ENCODE measurements at places on chromosomes 12 and 14.

- no peak for DNase-seq
These were observed 28.0 kb downstream of the PTPRB start for GRCh38 chr12:70609203-70609602.

GRCh38 chr12:92900941-92901340, 28.2 kb downstream of the EEA1 start:
- DNase-seq, result no peak

GRCh38 chr14:91159182-91159581, 45.3 kb downstream of the DGLUCY start:
- DNase-seq, result no peak

DNA sequence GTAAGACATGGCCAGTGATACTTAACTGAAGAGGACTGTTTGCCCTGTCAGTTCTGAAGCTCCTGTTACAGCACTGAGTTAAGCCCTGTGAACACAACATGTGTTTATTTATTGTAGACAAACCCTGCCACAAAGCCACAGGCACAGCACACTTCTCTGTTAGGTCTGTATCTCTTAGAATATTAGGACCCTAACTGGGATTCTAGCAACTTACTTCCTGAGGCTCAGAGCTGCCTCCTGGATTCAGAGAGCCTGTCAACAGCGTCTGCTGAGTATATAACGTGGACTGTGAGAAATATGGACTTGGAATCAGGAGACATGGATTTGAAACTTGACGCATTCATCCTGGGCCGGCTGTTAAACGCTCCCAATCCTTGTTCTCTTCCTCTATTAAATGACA, 135.0 kb upstream of the HIF1A start:
- DNase-seq, result no peak

GRCh38 chr12:64625243-64626077, 15.2 kb downstream of the RASSF3 start:
- DNase-seq, result peak; percentile 21

- no peak for DNase-seq
These were observed 9.8 kb upstream of the SPX start for GRCh38 chr12:21516281-21516680.

DNA sequence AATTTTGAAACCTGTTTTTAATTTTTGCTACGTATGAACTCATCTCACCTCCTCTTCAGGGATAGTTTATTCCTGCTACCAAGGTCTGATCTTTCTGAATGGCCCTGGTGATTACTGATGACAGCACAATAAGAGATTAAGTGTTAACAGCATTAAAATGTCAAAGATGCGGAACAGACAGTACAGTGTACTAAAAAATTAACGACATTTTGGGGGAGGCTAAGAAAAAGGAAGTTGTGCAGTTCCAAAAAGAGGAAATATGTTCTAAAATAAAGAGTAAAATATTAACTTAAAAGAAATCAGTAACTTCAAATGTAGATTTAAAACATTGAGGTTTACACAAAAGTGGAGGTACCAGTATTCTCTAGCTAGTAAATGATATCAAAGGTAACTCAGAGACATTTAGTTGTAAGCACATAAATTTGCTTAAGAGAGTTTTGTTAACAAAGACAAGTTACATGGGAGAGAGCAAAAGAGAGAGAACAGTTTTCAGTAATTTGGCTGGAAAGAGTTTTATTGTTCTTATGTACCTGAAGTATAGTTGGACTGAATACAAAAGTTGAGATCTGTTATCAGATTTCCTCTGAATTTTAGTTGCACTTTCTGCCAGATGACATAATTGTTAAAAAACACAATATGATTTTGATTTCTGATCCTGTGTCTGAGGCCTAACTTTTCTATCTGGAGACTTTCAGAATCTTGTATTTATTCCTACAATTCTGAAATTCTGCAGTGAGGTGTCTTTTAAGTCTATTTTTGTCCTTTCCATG, 4.2 kb upstream of the CLECL1 start:
- DNase-seq, result no peak

DNA sequence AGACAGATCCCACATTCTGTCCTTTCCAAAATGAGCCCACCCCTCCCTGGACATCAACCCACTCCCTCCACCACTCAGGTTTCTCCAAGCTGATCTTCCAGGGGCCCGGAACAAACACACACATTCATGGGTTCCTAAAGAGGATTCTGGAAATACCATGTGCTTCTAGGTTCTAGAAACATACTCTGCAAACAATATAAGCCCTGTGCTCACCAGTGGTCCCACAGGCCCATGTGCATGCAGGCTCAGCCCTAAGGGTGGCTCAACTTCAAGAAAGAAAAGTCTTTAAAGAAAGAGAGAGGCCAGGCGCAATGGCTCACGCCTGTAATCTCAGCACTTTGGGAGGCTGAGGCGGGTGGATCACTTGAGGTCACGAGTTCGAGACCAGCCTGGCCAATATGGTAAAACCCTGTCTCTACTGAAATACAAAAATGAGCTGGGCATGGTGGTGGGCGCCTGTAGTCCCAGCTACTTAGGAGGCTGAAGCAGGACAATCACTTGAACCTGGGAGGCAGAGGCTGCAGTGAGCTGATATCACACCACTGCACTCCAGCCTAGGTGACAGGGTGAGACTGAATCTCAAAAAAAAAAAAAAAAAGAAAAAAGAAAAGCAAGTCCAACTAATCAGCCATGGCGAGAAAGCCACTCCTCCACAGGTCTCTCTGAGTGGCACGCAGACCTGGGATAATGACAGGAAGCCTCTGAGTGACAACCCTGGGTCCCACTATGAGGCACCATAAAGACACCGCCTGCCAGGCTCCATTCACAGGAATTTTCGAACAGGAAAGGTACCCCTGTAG, 59.5 kb upstream of the PNMA1 start:
- no peak for DNase-seq

- DNase-seq, result no peak
These were observed 815 bp downstream of the DEGS2 start for GRCh38 chr14:100158566-100159093.

DNA sequence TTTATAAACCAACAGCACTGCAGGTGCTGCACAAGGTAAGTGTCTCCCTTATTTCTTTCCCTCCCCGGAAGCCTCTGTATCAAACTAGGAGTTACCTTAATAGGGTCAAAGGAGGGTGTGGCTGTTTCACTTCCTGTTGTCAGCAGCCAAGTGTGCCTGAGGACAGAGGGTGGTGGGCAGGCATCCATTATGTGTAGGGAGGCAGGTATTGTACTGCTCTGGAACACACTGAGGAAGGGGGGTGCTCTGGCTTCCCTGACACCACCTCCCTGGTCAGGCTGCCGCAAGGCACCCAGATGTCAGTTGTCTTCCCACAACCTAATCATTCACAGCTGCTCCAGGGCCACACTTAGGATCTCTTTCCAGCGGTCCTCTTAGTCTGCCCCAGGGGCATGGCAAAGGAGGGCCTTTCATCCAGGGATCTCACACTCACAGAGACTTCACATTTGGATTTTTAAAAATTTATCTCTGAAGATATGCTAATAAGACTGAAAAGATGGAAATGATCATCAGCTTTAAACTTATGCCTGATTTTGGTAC, 132.0 kb upstream of the ARHGAP5 start:
- DNase-seq, result no peak

GRCh38 chr12:108394196-108394595, 55.1 kb upstream of the CMKLR1 start:
- DNase-seq, result no peak

- no peak for DNase-seq
These were observed 326.5 kb downstream of the MED13L start for GRCh38 chr12:115950959-115951358.

DNA sequence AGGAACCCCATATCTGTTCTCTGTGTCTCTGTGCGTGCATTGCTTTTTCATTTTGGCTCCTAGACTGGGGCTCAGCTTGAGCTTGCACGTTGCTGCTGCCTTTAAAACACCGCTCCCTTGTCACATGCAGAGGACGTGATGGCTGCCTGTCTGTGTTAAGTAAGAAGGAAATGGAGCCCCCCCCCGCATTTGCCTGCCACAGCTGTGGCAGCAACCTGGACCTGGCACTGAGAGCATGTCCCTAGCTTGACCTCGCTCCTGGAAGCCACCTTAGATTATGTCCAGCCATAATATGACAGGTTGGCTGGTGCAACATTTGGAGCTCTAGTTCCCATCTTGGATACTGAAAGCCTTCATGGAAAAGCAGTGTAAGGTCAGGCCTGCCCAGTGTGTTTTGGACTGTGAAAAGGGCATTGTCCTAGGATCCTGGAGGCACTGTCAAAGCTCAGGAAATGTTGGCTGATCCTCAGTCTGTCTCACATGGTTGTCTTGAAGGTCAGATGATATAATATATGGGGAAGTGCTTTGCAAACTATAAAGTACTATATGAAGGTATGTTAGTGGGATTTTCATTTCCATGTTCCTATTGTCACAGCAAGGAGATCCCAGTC, 73.8 kb downstream of the PRKCH start:
- DNase-seq, result no peak

GRCh38 chr12:3150931-3151835, 74.0 kb downstream of the TSPAN9 start:
- DNase-seq, result no peak

DNA sequence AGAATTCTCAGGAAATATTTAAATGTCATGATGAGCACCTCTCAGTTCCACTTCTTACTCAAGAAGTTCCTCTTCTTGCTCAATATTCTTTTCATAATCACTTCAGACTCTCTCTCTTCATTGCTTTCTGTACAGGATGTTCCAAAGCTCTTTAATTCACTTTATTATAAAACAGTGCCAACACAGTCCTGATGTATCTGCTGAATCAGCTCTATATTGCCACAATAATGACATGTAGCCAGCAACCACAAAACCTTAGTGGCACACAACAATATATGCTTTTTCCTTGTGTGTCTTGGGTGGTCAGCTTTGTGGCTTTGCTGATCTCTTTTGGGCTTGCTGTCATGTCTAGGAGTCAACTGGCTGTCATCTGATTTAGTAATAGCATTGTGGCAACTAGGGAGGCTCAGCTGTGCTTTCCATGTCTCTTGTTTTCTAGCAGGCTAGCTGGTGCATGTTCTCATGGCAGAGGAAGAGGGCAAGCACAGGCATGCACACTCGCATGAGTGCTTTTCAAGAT, 52.8 kb upstream of the SLC2A13 start:
- DNase-seq, result no peak

DNA sequence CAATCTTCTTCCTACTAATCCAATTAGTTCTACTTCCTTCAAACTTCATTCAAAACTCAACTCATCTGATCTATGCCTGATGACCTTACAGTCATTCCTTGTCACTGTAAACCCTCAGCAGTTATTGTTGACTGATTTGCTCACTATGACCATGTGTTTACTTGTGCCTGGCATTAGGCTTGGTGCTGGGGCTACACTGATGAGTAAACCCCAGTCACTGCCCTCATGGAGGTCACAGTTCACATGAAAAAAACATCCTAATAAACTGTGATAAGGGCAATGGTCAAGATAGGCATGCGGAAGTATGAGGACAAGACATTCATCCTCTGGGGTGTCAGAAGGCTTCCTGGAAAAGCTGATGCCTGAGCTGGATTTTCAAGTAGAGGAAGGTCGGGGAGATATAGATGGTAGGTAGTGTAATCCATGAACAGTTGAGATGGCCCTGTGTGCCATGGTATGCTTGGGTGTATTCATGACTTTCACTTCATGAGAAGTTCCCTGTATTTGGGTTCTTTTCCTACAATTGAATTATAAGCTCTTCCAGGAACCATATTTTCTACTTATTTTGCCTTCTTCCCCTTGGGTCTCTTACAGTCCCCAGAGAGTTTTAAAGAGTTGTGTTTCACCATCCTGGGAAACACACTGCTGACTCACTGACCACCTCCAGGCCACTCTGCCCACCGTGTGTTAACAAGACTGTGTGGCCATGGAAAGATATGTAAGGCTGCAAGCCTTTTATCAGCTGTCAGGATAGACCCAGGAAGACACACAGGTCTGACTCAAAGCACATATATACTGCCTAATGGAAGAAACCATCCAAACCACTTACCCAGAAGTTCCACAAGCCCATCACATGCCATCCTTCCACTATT, 38.7 kb upstream of the DUSP6 start:
- DNase-seq, result peak; percentile 8

DNA sequence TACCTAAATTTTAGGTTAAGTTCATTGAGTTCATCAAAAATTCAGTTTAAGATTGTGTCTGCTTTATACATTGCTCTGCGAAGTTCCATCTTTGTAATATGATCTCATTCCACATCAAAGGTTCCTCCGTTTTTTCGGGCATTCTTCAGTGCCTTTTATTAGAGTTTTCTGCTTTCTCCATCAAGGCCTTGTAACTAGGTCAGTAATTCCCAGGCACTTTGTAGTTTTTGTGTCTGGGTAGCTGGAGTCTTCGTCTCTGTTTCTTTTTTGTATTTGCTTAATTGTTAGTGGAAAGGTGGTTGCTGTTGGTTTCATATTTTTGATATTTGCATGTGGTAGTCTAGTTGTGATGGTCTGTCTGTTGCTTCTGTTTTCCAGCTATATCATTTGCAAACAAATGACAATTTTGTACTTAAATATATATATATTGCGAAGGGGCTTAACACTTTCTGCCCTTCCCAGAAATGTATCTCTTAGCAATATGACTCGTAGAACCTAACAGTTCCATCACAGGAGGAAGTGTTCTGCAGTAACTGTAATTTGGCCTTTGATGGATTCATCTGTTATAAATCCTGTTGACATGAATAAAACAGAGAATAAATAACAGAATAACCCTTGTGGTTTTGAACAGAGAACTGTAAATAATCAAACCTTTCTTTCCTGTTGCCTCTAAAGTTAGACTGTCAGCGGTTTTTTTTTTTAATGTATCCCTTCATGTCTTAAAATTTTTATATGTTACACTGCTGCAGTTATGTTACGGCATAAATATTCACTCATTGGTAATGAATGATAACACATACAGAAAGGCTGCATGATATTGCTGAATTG, 88.4 kb upstream of the DYNC1H1 start:
- DNase-seq, result no peak

- no peak for DNase-seq
These were observed 37.5 kb downstream of the ERH start for GRCh38 chr14:69360438-69361108.

- DNase-seq, result no peak
These were observed 220.5 kb upstream of the PRICKLE1 start for GRCh38 chr12:42810006-42810405.

- DNase-seq, result no peak
These were observed 2.8 kb upstream of the ZC2HC1C start for GRCh38 chr14:75066691-75067090.

- DNase-seq, result no peak
These were observed 4.9 kb upstream of the SMAGP start for GRCh38 chr12:51275088-51275487.

DNA sequence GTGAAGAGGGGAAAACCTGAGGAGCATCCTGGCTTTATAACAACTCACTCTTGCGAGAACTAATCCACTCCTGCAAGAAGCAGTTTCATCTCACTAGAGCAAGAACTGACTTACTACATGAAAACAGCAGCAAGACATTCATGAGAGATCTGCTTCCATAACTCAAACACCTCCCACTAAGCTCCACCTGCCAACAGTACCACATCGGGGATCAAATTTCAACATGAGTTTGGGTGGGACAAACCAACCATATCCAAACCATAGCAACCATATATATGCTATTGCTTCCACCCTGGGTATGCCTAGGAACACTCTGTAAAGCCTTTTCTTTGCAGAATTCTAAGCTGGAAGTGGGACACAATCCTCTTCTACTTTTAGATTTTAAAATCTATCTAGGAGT, 13.9 kb upstream of the AVPR1A start:
- DNase-seq, result no peak

GRCh38 chr14:40911141-40911540, 695.5 kb upstream of the LRFN5 start:
- no peak for DNase-seq

- DNase-seq, result no peak
These were observed 13.7 kb downstream of the POMT2 start for GRCh38 chr14:77306851-77307496.

GRCh38 chr12:131507094-131507493, 203.8 kb upstream of the SFSWAP start:
- no peak for DNase-seq
